ENCODE measurements at places on chromosomes 5 and 9.

- DNase-seq = no peak
These were observed 576.7 kb upstream of the ADAMTS16 start for GRCh38 chr5:4563400-4563799.

GRCh38 chr5:74482523-74482922 lies 158.0 kb downstream of the ENC1 start:
- no peak for DNase-seq

- DNase-seq = no peak
These were observed 181.1 kb upstream of the DAB2 start for GRCh38 chr5:39605588-39606575.

DNA sequence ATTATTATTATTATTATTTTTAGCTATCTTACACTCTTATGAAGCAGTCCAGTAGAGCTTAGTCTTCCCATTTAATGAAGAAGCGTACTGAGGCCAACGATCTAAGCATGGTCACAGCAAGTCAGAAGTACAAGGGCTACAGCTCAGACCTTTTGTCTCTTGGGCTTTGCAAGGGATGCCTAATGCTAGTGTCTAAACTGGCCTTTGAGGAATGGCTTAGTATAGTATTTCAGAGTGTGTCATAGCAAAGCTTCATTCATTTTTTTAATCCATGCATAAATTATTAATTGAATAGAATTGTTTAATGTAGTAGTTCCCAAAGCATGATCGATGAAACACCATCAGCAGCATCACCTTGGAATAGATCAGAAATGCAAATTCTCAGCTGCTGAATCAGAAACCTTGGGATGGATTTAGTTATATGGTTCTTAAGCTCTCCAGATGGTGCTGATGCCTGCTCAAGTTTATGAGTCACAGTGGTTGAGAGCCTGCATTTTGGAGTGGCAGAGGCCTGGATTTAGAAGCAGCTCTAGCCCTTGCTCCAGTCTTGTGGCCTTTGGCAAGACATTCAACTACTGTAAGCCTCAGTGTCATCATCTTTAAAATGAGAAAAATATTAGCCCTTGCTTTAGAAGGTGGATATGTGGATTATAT lies 6.1 kb downstream of the IL12B start:
- no peak for DNase-seq

Measured in stimulated activated CD8-positive, alpha-beta memory T cell treated with anti-CD3 and anti-CD28 coated beads, Interleukin-7, amount 100 ng/mL, for 1 hour (primary cell).